Brain microvascular endothelial cell (primary cell): ENCODE measurements at places on chromosomes 3 and 15.

DNA sequence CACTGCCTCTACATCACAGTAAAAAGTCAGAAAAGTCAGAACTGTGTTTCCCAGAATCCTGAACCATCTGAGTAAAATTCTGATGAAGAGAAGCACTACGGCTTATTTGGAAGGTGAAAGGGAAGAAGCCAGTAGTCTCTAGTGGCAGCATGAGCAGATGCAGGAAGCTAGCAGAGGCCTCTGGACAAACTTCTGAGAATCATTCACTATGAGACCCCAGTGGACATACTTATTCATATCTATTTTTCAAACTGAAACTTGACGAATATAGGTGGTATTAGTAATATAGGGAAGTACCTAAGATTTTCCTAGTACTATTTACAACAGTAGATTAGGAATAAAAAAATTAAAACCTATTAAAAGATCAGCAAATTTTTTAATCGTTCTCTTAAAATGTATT is 272.8 kb upstream of the TTC14 start:
- DNase-seq: no peak

- DNase-seq: no peak
These were observed 649 bp upstream of the PIK3CB start for GRCh38 chr3:138835397-138835757.

DNA sequence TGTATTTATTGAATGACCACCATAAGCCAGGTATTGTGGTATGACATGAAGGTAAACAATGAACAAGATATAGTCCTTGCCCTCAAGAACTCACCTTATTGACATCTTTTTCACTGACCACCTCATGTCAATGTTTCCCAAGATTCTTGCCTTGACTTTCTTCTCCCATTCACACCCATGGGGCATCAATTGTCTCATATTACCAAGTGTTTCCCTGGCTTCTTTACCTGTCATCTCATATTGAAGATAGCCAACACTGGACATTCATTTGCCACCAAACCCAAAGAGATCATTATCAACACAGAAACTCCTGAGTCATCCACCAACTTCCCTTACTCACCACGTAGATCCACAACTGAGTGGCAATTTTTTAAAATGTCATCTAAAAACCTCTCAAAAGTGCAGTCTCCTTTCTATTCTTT is 2.2 kb downstream of the EFHB start:
- DNase-seq: no peak

GRCh38 chr3:56207922-56208321 is 260.3 kb downstream of the ERC2 start:
- no peak for DNase-seq

- DNase-seq: no peak
These were observed 97.5 kb upstream of the TLE3 start for GRCh38 chr15:70195171-70195570.

DNA sequence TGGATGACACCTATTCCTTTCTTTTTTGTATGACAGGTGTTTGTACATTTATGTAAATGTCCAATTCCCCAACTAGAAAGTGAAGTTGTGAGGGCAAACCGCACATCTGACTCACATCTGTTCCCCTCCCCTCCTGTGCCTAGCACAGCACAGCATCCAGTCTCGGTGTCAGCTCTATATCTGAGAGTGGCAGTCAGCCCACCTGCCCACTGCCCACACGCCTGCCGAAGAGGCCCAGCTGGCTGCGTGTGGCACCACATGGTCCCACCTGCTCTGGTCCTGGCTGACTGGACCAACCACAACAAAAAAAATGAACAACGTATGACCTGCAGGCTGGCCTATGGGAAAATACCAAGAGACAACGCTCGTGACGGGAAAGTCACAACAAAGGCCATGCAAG is 62.8 kb downstream of the XXYLT1 start:
- no peak for DNase-seq

- DNase-seq: no peak
These were observed 44.8 kb downstream of the MORC1 start for GRCh38 chr3:109073116-109073515.

GRCh38 chr3:69772152-69772867 is 33.0 kb downstream of the MITF start:
- no peak for DNase-seq
